ENCODE measurements at places on chromosomes 5 and 9. TPM values are rescaled to one million over a fixed set of nuclear protein-coding genes. Genes with fewer than 3 reads are reported as not detected.

RNF130 gene
- polyA plus RNA-seq, result 18.2 TPM

ALDH1B1 gene
- polyA plus RNA-seq, result 9.6 TPM

ARL14EPL gene
- polyA plus RNA-seq, result 0.69 TPM

BAAT gene
- not detected for polyA plus RNA-seq

RANBP17 gene
- not detected for polyA plus RNA-seq

ARID3C gene
- polyA plus RNA-seq, result not detected

ARL10 gene
- 1.3 TPM for polyA plus RNA-seq

KLHL3 gene
- polyA plus RNA-seq, result 0.86 TPM

DMRT2 gene
- not detected for polyA plus RNA-seq

CNTNAP3B gene
- polyA plus RNA-seq, result 0.16 TPM

EIF4E1B gene
- polyA plus RNA-seq, result not detected

PCDHA6 gene
- not detected for polyA plus RNA-seq

IFNB1 gene
- not detected for polyA plus RNA-seq

HTR1A gene
- not detected for polyA plus RNA-seq

FXN gene
- 44.7 TPM for polyA plus RNA-seq

AGTPBP1 gene
- 17.5 TPM for polyA plus RNA-seq

ADRB2 gene
- polyA plus RNA-seq, result 9.1 TPM

CTXN3 gene
- polyA plus RNA-seq, result not detected

SH3RF2 gene
- polyA plus RNA-seq, result not detected

SAXO1 gene
- not detected for polyA plus RNA-seq

DDX4 gene
- not detected for polyA plus RNA-seq

EHMT1 gene
- polyA plus RNA-seq, result 39.1 TPM

RANBP3L gene
- not detected for polyA plus RNA-seq

TAL2 gene
- 9.3 TPM for polyA plus RNA-seq

PCDHB13 gene
- polyA plus RNA-seq, result 0.05 TPM

LIX1 gene
- 0.10 TPM for polyA plus RNA-seq

FOXI1 gene
- not detected for polyA plus RNA-seq

ARHGEF39 gene
- 0.64 TPM for polyA plus RNA-seq

PIP5KL1 gene
- polyA plus RNA-seq, result 1.1 TPM

AP3S1 gene
- polyA plus RNA-seq, result 87.5 TPM

ZFP37 gene
- polyA plus RNA-seq, result 2.5 TPM

SPINK4 gene
- polyA plus RNA-seq, result not detected

CYLC2 gene
- not detected for polyA plus RNA-seq

MEGF10 gene
- not detected for polyA plus RNA-seq

PCDHB7 gene
- not detected for polyA plus RNA-seq

FOXD4 gene
- not detected for polyA plus RNA-seq

PCDHGA4 gene
- polyA plus RNA-seq, result not detected

MAMDC4 gene
- polyA plus RNA-seq, result 0.11 TPM

GLIPR2 gene
- polyA plus RNA-seq, result 36.2 TPM

NAIP gene
- 2.1 TPM for polyA plus RNA-seq

IL12B gene
- not detected for polyA plus RNA-seq

KCNN2 gene
- not detected for polyA plus RNA-seq

ROR2 gene
- not detected for polyA plus RNA-seq

PPP3R2 gene
- polyA plus RNA-seq, result not detected

C9orf153 gene
- polyA plus RNA-seq, result 0.14 TPM

C8G gene
- polyA plus RNA-seq, result not detected

All from IgD-negative memory B cell (primary cell).